ENCODE measurements at places on chromosomes 4 and X.
A peak's percentile ranks its signal among the peaks of the same experiment; 100 is the strongest.

- DNase-seq: no peak
These were observed 880.6 kb upstream of the INTU start for GRCh38 chr4:126752126-126752525.

DNA sequence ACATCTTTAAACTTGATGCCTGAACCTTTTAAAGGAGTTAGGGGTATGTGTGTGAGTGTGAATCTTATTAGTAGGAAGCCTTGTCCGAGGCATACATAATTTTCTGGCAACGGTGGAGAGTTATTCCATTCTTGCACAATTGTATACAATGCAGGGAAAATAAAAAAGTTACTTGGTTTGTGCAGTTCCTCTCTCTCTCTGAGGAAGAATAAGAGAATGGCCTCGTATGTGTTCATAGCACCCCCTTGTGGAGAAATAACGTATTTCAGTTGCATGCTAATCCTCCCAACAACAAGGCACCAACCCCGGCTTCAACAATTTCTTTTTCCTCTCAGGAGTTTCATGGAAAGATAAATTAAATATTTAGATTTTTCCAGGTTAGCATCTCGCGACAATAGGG, 33.7 kb upstream of the FGF13 start:
- DNase-seq: peak; percentile 1

- DNase-seq: no peak
These were observed 39.7 kb downstream of the VEGFC start for GRCh38 chr4:176753049-176753448.

GRCh38 chr4:95231681-95232080, 317.1 kb downstream of the UNC5C start:
- no peak for DNase-seq

GRCh38 chrX:119757979-119758730, at the start of gene SOWAHD:
Gene SOWAHD, plus strand, starts transcription at chrX:119758588. Its CDS starts 80 bp downstream, at chrX:119758668.
- DNase-seq: no peak

- DNase-seq: no peak
These were observed 18.5 kb upstream of the SEPTIN11 start for GRCh38 chr4:76931087-76931486.

DNA sequence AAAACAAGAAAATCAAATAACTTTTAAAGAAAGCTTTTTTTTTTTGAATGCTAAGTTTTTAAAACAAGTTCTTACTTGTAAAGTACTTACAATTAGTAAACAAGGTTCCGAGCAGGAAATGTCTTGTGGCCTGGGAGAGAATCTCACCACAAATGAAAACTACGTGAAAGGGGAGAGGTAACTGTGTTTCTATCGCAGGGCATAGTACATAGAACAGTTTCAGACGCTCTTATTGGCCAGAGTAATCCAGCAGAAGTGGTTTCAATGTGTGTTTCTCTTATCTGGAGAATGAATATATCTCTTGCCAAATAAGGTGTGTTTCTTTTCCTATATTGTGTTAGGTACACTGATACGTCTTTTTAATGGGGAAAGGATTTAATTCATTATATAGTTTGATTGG, at the start of gene PLAC8:
PLAC8 (minus strand) TSS at position 154 of the 400 bp plus-strand sequence. CDS start 6,808 bp downstream, outside the sequence.
- DNase-seq: peak; percentile 70

- DNase-seq: no peak
These were observed 13.3 kb downstream of the CLDN2 start for GRCh38 chrX:106933538-106933961.

- no peak for DNase-seq
These were observed 99.9 kb upstream of the TENM3 start for GRCh38 chr4:182143086-182143821.

DNA sequence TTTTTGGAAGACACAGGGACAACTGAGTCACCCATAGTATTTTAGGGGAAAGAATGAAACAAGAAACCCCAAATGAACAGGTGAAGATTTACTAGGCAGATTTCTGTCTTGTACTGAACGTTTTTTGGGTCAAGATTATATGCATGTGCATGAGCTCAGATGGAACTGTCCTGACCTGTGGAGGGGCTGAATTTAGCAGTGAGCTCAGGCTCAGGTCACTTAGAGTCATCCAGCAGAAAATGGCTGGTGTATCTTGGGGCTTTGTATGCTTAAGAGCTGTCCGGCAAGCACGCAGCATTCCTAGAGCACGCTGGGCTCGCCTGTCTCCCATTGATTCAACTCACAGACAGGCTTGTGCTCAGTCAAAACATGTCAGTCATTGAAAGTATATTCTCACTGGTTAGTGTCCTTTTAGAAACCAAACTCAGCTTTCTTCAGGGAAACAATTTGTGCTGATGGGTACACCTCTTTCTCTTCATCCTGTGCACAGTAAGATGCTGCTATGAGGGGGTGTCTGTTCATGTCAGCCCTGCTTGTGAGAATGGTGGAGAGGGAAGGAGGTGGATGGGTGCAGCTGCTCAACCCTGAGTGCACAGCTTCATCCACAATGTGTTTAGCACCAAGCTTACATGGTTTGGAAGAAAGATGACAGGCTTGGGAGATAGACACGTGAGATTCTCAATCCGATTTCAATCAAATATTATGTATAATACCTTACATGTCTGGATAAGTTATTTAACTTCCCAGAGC, 47.5 kb upstream of the PDLIM3 start:
- DNase-seq: no peak

- DNase-seq: no peak
These were observed 17.2 kb upstream of the SMIM14 start for GRCh38 chr4:39655876-39656275.

GRCh38 chr4:54683616-54684346, 26.0 kb downstream of the KIT start:
- no peak for DNase-seq

- DNase-seq: no peak
These were observed 109.0 kb upstream of the ATOH1 start for GRCh38 chr4:93719552-93719951.

Data from GM12864 (cell line).